NCI-H1694 treated with DMSO at 0.1 percent for 48 hours (cell line): ENCODE measurements at places on chromosomes 2 and 18.

DNA sequence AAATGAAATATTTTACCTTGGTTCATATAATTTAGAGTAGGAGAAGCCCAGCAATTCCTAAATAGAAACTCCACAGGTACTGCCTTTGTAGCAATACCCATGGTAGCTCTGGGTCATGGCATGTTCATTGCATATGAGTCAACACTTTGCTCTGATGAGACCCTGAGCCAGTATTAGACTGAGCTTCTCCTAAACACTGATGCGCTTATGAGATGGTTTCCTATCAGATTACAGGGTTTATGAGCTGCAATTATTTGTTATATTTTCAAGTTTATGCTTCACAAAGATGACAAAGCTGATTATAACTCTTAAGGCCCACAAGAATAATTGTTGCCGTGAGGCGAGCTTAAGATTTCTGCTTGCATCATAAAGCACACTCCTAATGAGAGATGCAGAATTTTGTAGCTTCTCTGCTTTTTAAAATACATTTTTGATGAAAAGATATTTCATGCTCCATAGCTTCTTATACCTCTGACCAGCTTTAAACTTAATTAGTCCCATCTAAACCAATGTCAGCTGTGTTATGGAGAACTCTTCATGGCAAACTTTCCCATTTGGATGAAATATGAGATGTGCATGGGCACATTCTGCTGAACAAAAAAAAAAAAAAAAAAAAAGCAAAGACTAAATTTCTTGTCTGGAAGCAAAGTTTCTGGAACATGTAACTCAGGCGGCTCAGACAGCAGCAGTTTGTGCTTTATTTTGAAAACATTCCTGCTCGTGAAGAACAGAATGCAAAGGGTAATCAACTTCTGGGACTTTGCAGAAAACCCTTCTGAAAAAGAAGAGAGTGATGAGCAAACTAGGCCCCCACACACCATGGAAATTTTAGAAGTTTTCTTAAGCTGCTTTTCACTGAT, 162.6 kb downstream of the KCNE4 start:
- DNase-seq, result no peak

GRCh38 chr2:72889991-72890390, 2.8 kb downstream of the SPR start:
- DNase-seq, result no peak

- DNase-seq, result no peak
Measured at GRCh38 chr2:206075113-206075512, 10.9 kb downstream of the INO80D start.

- no peak for DNase-seq
Measured at GRCh38 chr18:77111951-77112746, 20.4 kb downstream of the MBP start.

GRCh38 chr18:54776282-54776977, 51.8 kb upstream of the RAB27B start:
- no peak for DNase-seq
